ENCODE measurements at places on chromosomes 4 and X.

DNA sequence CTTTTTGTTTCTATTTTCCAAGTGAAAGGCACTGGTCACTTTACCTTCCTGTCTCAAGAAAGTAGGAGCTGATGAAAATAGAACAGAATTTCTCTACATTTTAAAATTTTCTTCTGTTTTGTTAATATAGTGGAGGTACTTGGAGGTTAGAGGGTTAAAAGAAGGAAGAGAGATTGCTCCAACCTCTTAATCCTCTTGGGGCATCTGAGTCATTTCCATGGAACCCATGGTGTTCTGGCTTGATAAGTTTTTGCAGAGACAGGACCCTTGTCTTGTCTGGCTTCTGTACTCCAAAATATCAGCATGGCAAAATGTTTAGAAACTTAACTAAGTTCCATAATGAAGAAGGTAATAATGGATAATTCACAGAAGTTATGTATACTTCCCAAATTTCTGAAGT, 727.2 kb downstream of the C4orf33 start:
- no peak for DNase-seq

- no peak for DNase-seq
Measured at GRCh38 chrX:119206203-119206602, 29.9 kb upstream of the PGRMC1 start.

GRCh38 chrX:138754861-138755260, 43.3 kb upstream of the FGF13 start:
- DNase-seq, result no peak

DNA sequence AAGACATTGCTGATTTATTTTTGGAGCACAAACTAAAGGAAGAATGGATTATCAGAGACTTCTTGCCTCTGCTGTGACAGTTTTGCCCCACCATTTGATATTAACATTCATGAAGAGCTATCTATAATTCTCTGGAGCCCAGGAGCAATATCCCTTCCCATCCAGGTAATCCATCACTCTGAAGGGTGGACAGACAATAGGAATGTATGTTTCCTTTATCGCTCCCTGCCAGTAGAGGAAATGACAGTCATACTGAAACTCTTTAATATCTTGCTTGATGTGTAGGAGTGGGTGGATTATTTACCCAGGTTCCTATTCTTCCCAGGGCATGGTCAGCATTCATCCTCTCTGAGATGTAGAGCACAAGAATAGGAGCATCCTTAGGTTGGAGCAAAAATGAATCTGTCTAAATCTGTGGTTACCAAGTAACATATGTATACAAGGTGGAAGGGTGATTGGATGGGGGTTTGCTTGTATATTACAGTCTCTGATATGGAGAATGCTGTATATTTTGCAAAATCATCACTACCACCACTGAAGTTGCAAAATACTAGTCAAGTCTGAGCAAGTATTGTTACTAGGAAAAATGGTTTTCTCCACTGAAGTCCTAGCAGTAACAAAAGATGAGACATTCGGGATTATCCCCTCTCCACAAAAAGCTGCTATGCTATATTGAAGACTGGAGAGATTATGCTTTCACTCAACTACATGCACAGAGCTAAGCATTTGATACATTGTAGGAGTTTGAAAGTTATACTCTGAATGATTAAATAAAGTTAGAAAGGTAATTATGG, 151.6 kb downstream of the CBLL2 start:
- no peak for DNase-seq

DNA sequence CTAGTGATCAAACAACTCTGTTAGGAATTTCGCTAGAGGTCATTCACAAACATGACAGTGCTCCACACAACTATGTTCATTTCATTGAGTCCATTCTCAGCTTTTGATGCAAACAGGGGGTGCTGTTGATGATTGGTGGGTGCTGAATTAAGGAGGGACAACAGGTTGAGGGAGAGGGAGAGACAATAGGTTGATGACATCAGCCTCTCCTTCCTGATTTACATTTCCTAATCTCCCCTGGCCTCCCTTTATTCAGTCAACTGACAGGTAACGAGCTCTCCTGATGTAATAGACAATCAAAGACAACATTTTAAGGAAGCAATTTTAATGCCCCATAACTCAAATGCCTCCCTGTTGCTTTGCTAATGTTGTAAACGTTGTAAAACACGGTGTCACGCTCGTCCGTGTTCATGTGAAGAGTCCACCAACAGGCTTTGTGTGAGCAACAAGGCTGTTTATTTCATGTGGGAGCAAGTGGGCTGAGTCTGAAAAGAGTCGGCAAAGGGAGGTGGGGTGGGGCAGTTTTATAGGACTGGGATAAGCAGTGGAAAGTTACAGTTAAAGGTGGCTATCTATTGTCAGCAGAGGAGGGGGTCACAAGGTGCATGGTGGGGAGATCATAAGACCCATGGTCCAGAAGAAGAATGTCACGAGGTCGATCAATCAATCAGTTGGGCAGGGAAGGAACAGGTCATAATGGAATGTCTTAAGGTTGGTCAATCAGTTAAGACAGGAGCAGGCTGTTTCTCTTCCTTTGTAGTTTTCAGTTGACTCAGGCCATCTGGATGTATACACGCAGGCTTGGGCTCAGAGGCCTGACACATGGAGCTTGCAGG, 4.8 kb upstream of the GAR1 start:
- no peak for DNase-seq

DNA sequence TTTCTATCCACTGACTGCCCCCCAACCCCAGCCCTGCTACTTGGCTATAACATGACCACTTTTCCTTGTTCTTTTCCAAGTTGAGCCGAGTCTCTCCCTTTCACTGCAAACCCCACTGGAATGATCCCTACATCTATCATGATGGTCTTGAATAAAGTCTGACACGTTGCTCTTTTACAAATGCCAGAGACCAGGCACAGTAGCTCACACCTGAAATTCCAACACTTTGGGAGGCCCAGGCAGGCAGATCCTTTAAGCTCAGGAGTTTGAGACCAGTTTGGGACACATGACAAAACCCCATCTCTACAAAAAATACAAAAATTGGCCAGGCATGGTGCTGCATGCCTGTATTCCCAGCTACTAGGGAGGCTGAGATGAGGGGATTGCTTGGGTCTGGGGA, 100.9 kb downstream of the WDFY3 start:
- DNase-seq, result no peak

GRCh38 chr4:173807347-173807746, 277.3 kb upstream of the HAND2 start:
- no peak for DNase-seq

GRCh38 chrX:85379174-85379907, at the start of gene POF1B:
POF1B (minus strand) TSS chrX:85379665; CDS start chrX:85379454, 211 bp downstream.
- no peak for DNase-seq

GRCh38 chrX:71195964-71196649, 26.9 kb upstream of the GJB1 start:
- no peak for DNase-seq

DNA sequence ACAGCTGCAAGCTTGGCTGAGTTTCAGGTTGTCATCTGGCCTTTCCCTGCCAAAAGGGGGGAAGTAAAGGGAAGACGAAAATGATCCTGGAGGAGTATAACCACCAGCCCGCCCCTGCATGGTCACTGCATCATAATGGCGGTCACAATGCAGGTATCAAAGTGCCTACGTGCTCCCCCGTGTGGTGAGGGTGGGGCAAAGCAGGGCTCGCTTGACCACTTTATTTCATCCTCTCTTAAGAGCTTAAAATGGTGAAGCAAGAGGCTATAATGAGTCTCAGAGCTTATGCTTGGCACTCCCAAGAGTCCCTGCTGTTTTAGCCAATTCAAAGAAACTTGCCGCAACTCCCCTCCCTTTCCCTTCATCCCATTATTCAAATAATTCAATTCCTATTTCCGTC, 105.6 kb downstream of the APOOL start:
- DNase-seq, result no peak

- no peak for DNase-seq
Measured at GRCh38 chrX:9829308-9830267, 43.4 kb downstream of the SHROOM2 start.

DNA sequence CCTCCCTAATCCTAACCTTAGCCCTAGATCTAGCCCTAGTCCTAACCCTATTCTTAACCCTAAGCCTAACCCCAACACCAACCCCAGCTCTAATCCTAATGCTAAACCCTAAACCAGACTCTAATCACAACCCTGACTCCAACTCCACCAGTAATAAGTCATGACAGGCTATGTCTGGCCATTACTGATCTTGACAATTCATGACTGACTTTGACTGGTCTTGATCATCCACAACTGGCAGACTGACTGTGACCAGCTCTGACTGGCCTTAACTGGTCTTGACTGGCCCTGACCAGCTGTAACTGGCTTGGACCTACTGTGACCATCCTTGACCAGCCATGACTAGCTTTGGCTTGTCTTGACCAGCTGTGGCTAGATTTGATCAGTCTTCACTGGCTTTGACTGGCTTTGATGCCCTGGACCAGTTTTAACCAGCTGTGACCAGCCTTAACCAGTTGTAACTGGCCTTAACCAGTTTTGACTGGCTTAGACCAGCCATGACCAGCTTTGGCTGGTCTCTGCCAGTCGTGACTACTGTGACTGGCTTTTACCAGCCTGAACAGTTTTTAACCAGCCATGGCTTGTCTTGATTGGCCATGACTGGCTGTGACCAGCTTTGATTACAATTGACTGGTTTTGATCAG, 68.4 kb downstream of the RLIM start:
- no peak for DNase-seq

DNA sequence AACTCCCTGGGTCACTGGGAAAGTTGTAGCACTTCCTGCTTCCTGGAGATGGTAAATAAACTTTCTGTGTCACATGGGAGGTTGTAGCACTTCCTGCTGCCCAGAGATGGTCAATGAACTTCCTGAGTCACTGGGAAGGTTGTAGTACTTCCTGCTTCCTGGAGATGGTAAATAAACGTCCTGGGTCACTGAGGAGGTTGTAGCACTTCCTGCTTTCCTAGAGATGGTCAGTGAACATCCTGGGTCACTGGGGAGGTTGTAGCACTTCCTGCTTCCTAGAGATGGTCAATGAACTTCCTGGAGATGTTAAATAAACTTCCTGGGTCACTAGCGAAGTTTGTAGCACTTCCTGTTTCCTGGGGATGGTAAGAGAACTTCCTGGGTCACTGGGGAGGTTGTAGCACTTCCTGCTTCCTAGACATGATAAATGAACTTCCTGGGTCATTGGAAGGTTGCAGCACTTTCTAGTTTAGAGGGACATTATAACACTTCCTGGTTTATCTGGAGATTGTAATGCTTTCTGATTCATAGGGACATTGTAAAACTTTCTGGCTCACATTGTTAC, 62.3 kb upstream of the CD99 start:
- no peak for DNase-seq

DNA sequence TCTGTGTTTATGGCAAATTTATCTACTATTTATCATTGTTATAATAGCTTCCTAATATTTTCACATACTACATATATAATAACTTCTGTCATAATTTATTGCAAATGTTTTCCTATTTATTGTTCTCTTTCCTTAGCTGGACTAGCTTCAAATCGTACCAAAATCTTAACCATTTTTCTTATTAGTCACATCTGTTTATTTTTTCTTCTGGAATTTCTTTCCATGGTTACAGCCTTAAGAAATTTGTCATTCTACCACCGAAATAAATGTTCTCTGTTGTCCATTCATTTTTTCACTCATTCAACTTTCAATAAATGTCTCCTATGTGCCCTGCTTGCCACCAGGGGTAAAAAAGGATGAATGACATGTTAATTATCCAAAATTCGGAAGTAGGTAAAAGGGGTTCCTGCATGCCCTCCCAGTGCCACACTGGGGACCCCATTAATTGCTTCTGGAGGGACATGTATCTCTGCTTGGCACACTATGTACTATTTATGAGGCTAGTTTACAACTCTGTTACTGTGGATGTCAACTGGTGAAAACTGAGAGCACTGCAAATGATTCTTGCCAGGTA, 182.1 kb downstream of the SH3KBP1 start:
- no peak for DNase-seq

DNA sequence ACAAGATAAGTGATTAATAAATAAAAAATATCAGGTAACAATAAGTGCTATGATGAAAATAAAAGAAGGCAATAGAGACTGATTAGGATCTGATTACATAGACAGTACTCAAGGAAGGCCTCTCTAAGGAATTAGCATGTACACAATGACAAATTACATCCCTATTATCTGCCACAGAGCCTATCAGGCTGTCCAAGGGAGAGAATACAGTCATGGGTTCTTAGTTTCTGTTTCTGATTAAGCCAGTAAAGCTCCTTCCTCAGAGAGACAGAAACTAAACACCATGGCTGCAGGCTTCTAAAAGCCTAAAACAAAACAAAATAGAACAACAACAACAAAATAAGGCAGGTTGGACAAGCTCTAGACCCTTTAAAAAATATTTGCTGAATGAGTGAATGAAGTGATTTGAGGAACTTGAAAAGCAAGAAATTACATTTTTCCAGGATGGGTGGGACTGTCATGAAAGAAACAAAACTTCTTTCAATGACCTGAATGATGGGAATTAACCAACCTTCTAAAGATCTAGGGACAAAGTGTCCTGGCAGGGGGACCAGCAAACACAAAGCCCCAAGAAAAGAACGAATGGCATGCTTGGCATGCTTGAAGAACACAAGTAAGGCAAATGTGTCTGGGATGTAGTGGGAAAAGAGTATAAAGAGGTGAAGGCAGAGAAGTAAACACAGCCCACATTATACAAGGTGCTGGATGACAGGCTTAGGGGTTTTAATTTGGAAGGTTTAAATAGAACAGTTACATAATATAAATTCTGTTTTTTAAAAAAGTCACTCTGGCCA, 44.1 kb downstream of the NAA11 start:
- no peak for DNase-seq

GRCh38 chr4:37659696-37660095, 26.5 kb downstream of the RELL1 start:
- DNase-seq, result no peak

DNA sequence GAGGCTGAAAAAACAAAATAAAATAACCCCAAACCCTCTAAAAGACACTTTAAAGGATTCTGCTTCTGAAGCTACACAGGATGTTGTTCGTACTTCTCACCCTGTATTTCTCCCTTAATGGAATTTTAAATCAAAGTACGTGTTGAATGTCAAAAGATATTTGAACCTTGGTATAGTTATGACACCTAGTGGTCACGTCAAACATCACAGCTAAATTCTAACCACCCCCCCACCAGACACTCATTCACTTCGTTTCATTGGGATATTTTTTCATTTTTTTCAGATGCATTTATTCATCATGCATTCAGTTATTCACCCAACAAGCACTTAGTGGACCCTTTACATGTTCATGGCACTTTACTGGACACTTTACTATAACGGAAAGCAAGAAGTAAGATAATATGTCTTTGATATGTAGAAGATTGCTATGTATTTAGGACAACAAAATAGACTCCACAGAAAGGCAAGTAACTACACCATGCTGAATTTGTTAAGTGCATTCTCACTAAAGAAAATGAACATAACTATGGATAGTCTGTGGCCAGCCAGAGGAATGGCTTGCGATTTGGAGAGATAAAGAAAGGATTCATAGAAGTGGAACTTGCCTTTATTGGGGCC, 62.5 kb upstream of the GPR174 start:
- no peak for DNase-seq

All from stimulated activated CD8-positive, alpha-beta memory T cell treated with anti-CD3 and anti-CD28 coated beads, Interleukin-4, amount 100 ng/mL, for 1 hour (primary cell).